CD4-positive, alpha-beta T cell (primary cell): ENCODE measurements at places on chromosomes 12 and 14.

- no peak overlapping the region for H3K4me3 ChIP-seq
- H3K4me1 ChIP-seq = no peaks in the 10 kb centered on the region
- no peaks in the 10 kb centered on the region for H3K27me3 ChIP-seq
- H3K27ac ChIP-seq = no peak overlapping the region
- H3K36me3 ChIP-seq = no peaks in the 10 kb centered on the region
These were observed 8.4 kb upstream of the ACVRL1 start for GRCh38 chr12:51898937-51899336.

- no peak overlapping the region for H3K4me3 ChIP-seq
- no peaks in the 10 kb centered on the region for H3K36me3 ChIP-seq
- H3K27me3 ChIP-seq = peaks cover 4% of the 10 kb centered on the region
- H3K4me1 ChIP-seq = no peaks in the 10 kb centered on the region
- H3K27ac ChIP-seq = no peak overlapping the region
These were observed 367.6 kb downstream of the C12orf75 start for GRCh38 chr12:105698075-105698474.

- H3K27me3 ChIP-seq = no peaks in the 10 kb centered on the region
- no peak overlapping the region for H3K27ac ChIP-seq
- no peaks in the 10 kb centered on the region for H3K36me3 ChIP-seq
- H3K4me1 ChIP-seq = no peaks in the 10 kb centered on the region
- H3K4me3 ChIP-seq = no peak overlapping the region
These were observed 16.7 kb downstream of the EPS8 start for GRCh38 chr12:15772405-15773018.

- DNase-seq = no peak
- peaks cover 5% of the 10 kb centered on the region for H3K4me1 ChIP-seq
- H3K27me3 ChIP-seq = no peaks in the 10 kb centered on the region
- no peak overlapping the region for H3K27ac ChIP-seq
- H3K36me3 ChIP-seq = no peaks in the 10 kb centered on the region
These were observed 18.4 kb downstream of the ANO6 start for GRCh38 chr12:45234139-45234865.
